Body of pancreas (tissue), 4 donors: ENCODE measurements at places on chromosomes 3 and 15. TPM values are rescaled to one million over a fixed set of nuclear protein-coding genes. Genes with fewer than 3 reads are reported as not detected.
A peak's percentile ranks its signal among the peaks of the same experiment; 100 is the strongest.

- no peak for DNase-seq
These were observed 280.2 kb upstream of the NR2E3 start for GRCh38 chr15:71530116-71530515.

DNA sequence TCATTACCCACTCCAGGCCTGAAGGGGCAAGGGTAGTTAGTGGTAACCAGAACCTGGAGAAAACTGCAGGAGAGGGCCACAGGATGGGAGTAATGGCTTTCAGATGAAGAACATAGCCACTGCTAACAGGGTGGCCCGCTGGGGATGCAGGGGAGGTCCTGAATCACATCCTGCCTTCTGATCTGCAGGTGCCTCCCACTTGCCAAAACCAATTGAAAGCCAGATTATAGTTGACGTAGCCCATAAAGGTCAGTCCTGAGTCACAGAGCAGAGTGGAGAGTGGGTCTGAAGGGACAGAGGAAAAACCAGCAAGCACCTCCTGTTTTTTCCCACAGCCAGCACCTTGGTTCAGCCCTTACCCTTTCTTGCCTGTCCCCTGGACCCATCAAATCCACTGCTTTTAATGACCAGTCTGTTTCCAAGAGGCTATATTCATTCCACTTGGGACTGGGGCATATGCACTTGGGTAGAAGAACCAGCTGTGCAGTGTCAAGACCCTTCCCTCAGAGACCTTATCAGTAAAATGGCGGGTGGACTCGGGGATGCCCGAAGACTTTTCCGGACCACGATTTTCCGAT is 646 bp upstream of the SLC35G2 start:
- peak; percentile 56 for DNase-seq

- no peak for DNase-seq
These were observed 797 bp upstream of the THPO start for GRCh38 chr3:184378651-184379357.

DNA sequence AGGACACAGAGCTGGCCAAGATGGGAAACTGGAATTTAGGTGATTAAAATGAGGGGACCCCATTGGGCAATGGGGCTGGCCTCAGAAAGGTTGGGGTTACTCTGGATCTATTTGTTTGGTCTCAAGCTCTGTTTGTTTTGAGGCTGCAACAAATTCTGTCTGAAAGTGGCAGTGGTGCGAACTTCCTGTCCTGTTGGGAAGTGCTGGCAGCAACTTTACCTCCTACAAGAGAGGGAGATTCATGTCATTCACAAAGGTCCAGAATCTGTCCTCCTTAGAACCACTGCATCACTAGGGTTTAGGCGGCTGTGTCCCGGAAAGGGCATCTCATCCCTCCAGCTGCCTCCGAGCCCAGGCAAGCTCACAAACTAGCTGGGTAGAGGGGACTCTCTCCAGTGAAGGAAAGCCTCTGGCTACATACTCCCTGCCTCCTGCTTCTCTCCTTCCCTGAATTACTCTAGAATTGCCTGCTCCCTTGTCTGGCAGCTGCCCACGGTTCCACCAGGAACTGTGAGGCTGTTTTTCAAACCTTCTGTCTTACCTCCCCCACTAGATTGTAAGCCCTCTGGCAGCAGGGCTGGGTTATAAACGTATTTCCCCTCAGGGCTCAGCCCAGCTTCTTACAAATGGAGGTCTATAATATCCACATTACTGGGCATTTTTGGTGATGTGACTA is 23.6 kb downstream of the MEGF11 start:
- DNase-seq, result no peak

GRCh38 chr15:101540480-101541239 is 51.2 kb upstream of the PCSK6 start:
- DNase-seq, result no peak

The DNAH12 gene
- 0.99 TPM for total RNA-seq

The SACM1L gene
- 25.1 TPM for total RNA-seq

The KLHDC8B gene
- 22.1 TPM for total RNA-seq

The FGD5 gene
- total RNA-seq, result 7.8 TPM
